Endothelial cell of umbilical vein (primary cell): ENCODE measurements at places on chromosomes 3 and 15. TPM values are rescaled to one million over a fixed set of nuclear protein-coding genes. Genes with fewer than 3 reads are reported as not detected.
A peak's percentile ranks its signal among the peaks of the same experiment; 100 is the strongest.

Gene UCN2
- 0.05 and 0.11 TPM in 2 replicates for polyA plus RNA-seq

DNA sequence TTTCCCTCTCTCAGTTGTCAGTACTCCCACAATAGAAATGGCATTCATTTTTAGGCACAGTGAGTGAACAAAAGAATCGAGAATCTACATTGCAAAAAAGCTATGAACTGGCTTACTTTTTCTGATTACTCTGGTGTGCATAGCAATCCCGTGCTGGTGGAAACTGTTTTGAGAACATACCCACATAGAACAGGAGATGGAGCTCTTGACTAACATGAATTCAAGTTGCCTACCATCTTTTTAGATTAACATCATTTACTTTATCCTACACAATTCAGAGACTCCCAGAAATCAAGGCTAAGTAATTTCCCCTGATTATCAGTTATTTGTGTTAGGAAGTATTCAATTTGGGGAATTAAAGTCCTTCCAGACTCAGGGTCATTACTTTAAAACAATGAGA is 326.6 kb downstream of the ARPP21 start:
- DNase-seq: peak; percentile 38

Gene ZIC4
- not detected in 2 replicates for polyA plus RNA-seq

Gene CPN2
- polyA plus RNA-seq: not detected in 2 replicates

- no peak for DNase-seq
Observed at GRCh38 chr3:5739949-5740348, 552.4 kb downstream of the EDEM1 start.

GRCh38 chr15:99902248-99902928 is 169.2 kb upstream of the LYSMD4 start:
- no peak for DNase-seq
